Neuronal stem cell (in vitro differentiated cells): ENCODE measurements at places on chromosomes 1 and 21.

DNA sequence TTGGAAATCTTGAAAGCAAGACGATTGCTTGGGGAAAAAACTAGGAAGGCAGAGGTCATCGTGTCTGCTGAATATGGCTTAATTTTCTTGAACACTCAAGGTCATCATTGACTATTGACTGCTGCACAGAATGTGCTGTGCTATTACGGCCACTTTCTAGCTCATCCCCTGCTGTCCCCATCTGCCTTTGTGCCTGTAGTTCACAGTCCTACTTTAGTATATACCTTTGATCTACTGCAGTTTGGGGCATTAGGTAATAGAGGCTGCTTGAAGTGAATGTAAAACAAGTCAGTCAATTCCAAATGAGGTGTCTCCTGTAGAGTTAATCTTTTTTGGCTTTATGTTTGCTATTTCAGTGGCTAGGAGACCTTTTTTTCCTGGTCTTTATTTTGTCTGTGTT is 8.3 kb downstream of the RAB4A start:
- DNase-seq, result no peak

- no peak for DNase-seq
These were observed 59.7 kb downstream of the MRPL37 start for GRCh38 chr1:54259546-54260140.

DNA sequence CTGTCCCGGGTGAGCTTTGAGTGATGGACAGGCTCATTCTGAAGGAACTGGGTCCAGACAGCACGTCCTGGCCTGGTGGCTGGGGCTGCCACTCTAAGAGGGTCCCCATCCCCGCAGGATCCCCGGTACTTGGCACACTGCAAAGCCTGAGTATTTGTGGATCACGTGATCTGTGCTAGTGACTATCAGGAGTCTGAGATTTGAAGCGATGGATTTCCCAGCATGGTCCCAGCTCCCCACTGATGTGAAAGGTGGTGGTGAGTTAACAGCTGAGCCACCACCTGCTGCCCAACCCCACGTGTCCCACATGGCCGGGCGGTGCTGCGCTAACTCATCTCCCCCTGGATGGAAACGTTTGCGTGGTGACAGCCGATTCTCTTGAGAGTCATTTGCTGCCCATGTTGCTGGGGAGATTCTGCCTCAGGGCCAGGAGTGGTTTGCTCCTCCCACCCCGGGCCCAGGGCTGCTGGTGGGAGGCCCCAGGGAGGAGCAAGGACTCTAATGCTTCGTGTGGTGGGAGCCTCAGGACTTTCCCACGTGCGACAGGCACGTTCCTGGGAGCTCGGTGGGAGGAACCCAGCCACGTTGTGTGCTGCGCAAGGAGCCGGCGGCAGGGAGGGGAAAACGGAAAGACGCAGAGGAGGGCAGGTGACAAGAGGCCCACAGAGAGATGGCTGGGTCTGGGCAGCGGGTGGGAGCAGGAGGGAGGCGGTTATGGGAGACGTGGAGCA is 15.1 kb downstream of the FAAP20 start:
- no peak for DNase-seq

- DNase-seq, result no peak
These were observed 36.8 kb downstream of the MAB21L3 start for GRCh38 chr1:116147972-116148371.
